ENCODE measurements at places on chromosomes 1 and 21.

GRCh38 chr1:208137193-208137592 lies 107.0 kb downstream of the PLXNA2 start:
- no peak for DNase-seq

GRCh38 chr1:57632401-57632800 lies 208.5 kb upstream of the DAB1 start:
- no peak for DNase-seq

DNA sequence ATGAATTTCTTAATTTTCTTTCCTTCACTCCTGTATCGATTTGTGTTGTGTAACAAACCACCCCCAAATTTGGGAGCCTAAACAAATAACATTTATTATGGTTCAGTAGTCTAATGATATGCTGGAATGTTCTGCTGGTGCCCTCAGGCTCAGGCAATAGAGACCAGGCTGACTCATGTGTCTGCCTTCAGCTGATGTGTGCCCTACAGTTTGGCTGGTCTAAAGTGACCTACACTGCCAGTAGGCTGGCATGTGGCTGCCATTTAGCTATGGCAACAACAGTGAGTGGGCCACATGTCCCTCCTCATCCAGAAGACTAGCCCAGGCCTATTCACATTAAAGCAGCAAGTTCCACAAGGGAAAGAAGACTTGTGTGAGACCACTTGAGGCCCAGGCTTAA lies 115.8 kb downstream of the PTPRC start:
- no peak for DNase-seq

GRCh38 chr1:204602871-204603542 lies 82.5 kb downstream of the LRRN2 start:
- no peak for DNase-seq

- no peak for DNase-seq
These were observed 10.8 kb downstream of the NHLH1 start for GRCh38 chr1:160377585-160378206.

GRCh38 chr1:85358702-85359438 lies 82.4 kb upstream of the BCL10 start:
- DNase-seq: no peak

DNA sequence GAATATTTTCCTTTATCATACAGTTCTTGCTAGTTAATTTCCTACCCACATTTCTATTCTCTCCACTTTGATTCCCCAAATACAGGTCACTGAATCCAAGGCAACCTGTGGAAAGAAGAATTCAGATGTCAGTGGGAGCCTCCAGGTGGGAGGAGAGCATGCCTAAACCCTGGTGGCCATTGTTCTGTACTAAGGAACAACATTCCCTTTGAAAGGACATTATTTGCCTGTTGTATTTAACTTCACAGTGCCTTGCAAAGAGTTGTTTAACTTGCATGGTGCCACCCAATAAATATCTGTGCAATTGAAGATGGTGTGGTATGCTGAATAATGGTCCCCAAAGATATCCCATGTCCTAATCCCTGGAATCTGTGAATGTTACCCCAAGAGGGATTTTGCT lies 21.3 kb downstream of the NPHS2 start:
- no peak for DNase-seq

GRCh38 chr21:42619166-42619565 lies 34.3 kb upstream of the PDE9A start:
- DNase-seq: no peak

DNA sequence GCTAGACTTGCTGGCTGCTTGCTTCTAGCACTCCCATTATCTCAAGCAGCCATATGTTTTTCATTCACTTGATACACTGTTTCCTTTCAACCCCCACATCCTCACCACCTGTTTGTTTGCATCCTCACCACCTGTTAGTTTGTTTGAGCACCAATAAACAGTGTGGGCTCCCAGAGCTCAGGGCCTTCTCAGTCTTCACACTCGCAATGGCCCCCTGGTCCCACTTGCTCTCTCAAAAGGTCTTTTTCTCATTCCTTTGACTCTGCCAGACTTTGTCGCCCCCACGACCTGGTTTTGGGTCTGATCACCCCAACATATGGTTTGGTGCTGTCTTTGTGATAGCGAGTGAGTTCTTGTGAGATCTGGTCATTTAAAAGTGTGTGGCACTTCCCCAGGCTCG lies 6.2 kb upstream of the PADI4 start:
- DNase-seq: no peak

DNA sequence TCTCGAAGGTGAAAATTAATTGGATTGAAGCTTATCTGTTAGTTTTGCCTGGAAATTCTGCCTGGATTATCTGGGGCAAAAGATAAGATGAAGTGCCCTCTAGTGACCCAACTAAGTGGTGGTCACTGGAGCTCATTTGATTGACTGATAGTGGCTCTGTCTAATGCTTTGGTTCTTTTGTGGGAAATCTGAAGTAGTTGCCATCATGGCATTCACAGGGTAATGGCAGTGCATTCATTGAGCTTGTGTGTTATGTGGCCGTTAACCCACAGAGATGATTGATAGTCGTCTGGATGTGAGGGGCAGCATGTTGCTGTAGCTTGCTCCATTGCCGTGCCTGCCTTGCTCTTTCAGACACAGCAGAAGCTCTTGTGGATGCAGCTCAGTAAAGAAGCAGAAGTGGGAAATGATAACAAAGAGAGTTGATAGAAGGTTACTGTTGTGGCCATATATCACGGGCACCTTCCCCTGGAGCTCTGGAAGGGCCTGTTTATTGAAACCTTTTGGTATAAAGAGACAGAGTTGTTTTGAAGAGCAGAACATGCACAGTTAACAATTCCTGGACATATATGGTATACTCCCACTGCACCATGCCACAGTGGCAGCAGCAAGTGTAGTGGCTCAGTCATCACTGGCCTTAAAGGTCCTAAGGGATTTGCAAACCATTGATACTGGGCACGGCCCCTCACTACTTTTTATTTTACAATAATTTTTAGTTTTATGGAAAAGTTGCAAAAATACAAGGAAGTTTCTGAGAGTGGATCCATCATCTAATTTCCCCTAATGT lies 42.0 kb downstream of the CXADR start:
- peak; percentile 20 for DNase-seq

DNA sequence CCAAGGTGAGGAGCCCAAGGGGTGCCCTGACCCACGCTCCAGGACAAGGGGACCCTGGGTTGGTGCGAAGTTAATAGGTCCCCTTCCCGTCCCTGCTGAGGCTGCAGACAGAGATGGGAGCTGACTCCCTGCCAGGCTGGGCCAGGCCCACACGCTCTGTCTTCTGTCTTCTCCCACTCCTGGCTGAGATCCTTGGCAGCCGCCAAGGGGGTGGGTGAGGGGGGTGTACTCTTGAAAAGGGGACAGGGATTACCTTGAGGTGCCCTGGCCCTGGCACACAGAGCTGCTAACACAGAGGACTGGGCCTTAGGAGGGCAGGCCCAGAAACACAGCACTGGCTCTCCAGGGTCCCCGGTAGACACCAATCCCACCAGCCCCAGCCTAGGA lies 11.0 kb upstream of the CTRC start:
- no peak for DNase-seq

DNA sequence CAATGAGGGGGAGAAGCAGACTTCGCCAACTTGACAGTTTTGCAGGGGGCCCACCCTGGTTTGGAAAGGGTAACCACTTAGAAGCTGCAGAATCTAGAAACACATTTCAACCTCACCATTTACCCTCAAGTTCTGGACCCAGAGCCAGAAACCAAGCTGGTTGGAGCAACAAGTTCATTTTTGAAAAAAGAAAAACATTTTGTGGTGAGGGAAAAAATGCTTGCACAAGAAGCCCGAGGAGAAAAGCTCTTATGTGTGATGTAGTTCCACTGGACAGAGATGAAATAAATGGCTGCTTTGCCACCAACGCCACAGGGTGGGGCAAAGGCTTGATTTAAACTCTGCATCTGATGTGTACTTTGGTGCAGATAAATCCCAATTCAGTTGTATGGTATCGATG lies 10.6 kb upstream of the NGF start:
- no peak for DNase-seq

GRCh38 chr1:186183219-186183618 lies 191.8 kb downstream of the TPR start:
- DNase-seq: no peak

- no peak for DNase-seq
These were observed 142.5 kb downstream of the ZNF648 start for GRCh38 chr1:181918880-181919525.

- DNase-seq: no peak
These were observed 62.7 kb upstream of the RUNX3 start for GRCh38 chr1:24992761-24993211.

- DNase-seq: no peak
These were observed 282.8 kb upstream of the PKN2 start for GRCh38 chr1:88401313-88401712.

- DNase-seq: no peak
These were observed 133.7 kb upstream of the RUNX3 start for GRCh38 chr1:25063591-25064416.

DNA sequence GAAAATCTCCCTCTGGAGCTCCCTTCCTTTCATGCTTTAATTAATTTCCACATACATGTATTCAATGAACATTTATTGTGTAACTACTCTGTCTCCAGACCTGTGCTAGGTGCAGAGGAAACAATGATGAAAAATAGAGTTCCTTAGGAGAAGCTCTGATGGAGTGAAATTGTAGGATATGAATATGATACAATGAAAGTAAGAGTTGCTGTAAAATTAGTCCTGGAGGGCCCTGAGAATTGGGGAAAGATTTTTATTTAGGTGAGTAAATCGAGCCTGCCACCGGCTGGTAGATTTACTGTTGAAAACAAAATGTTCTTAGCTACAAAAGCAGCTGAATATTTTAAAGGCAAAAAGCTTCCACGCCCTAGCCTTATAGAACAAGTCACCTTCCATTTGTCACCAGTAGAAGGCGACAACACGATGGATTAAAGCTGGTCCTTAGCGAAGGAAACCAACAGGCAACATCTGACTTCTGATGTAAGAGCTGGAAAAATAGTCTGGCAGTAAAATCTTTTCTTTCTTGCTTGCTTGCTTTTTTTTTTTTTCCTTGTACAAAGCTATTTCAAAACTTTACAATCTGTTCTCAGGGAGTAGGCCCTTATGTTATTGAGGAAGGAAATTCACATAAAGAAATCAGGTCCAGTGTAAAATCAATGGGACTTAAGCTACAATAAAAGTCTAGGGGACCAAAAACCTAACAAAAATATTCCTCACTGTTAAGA lies 82.0 kb upstream of the ROR1 start:
- DNase-seq: peak; percentile 68

DNA sequence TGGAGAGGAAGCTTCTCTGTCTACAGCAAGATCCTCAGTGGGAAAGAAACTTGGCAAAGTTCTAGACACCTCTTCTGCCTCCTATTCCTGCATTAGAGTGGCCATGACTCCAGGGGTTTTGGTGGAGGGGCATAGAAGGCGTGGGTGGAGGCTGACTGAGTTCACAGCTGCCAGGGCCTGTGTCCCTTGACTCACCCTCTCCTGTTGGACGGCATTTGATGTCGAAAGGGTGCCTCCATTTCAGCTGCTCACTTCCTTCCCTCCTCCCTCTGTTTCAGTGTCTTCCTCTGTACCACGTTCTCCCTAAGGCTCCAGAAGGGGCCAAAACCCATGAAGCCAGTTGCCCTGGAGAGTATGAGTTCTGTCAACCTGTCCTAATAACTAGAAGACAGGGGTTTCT lies 632 bp downstream of the TMEM79 start:
- DNase-seq: no peak

GRCh38 chr1:69305621-69306020 lies 262.1 kb upstream of the LRRC7 start:
- DNase-seq: peak; percentile 19

DNA sequence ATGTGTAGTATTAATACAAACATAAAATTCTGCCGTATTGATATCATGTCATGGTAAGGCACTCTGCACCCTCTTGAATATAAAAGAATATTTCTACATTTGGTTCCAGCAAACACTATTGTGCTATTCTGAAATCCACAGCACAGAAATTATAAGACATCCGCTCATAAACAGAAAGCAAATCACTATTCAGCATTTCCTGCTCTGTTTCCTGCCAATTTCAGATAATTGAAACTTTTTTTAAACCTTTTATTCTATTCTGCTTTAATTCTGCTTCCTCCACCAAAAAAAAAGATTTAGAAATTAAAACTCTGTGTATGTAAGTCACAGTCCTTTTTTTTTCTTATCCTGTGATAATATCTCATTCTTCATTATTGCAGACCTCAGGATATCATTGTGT lies 39.6 kb upstream of the PLEKHO1 start:
- DNase-seq: no peak

GRCh38 chr1:7688659-7689058 lies 82.4 kb upstream of the VAMP3 start:
- no peak for DNase-seq

GRCh38 chr1:213492161-213493041 lies 441.4 kb downstream of the RPS6KC1 start:
- no peak for DNase-seq

DNA sequence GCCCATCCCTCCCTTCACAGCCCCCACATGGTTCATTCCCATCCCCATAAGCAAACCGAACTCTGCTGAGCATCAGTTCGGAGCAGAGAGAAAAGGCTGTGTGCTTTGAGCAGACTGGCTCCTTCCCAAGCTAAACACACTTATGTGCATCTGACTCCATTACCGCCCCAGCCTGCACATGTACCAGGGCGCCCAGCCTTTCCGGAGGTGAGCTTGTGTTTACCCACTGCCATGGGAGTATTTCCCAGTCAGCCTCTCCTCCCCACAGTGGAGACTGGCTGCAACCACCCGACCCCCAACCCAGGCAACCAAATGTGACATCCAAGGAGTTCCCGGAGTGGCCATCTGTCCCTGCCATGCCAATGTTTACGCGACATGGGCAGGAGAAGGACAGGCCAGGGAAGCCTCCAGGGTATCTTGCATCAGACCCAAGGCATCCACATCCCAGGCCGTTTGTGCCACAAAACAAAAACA lies 9.4 kb downstream of the TIAM1 start:
- DNase-seq: no peak

DNA sequence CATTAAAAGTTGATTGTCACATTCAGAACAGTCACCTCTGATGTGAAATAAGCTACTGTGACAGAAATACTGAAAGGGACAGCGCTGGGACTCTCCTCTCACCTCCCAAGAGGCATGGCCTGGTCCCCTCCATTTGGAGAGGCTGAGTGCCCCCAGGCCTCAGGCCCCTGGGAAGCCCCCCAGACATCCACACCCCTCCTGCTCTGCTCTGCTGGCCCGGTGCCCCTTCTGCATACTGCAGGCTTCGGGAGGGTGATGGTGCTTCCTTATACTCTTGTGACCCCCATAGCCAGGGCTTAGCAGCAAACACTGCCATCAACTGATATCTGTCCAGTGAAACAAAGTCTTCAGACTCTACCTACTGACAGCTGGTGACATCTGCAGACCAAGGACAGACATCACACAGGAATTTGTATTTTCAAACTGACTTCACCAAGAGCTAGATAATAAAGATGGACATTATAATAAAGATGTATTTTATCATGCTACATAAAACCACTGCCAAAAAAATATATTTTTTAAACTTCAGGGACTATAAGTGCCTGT lies 36.9 kb downstream of the C2CD2 start:
- DNase-seq: peak; percentile 61

Measured in OCI-LY7 (cell line).